IPS DF 6.9 (cell line): ENCODE measurements at places on chromosomes 13 and 19.

- DNase-seq: no peak
Measured at GRCh38 chr13:49977992-49978391, 18.9 kb upstream of the TRIM13 start.

DNA sequence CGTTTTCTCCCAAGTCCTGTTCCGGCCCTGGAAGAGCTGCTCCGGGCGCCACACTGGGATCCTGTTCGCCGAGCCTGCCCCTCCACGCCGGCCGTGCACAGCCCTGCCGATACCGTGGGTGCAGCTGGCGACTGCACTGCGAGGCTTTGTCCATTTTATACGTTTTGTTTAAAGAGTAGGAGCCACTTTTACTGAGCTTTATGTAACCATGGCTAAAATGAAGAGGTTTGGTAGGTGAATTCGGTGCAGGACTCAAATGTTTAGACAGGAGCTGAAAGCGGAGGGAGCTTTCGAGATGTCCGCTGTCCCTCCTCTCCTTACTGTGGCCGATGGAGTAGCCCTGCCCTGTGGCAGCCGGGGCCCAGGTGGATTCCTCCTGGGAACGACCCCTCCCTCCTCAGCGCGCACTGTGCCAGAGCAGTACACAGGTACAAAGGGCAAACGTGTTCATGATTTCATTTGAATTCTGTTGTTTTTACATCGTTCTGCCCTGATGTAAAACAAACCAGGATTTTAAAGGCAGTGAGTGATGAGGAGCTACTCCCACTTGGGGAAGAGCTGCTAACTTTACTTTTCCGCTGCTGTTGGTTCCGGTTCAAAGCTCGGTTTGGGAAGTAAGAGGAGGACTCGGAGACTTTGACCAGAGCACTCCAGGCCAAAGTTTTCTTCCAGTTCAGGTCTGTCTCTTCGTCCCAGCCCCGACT, 1.7 kb downstream of the COL4A2 start:
- no peak for DNase-seq

DNA sequence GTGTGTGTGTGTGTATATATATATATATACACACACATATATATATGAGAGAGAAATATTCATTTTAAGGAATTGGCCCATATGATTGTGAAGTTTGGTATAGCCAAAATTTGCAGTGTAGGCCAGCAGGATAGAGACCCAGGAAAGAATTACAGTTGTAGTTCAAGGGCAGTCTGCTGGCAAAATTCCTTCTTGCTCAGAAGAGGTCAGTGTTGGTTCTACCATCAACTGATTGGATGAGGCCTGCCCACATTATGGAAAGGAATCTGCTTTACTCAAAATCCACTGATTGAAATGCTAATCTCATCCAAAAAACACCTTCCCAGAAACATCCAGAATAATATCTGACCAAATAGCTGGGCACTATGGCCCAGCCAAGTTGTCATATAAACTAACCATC, 24.0 kb downstream of the RNF6 start:
- DNase-seq: no peak

GRCh38 chr19:20611866-20612265, 46.3 kb upstream of the ZNF737 start:
- DNase-seq: no peak

DNA sequence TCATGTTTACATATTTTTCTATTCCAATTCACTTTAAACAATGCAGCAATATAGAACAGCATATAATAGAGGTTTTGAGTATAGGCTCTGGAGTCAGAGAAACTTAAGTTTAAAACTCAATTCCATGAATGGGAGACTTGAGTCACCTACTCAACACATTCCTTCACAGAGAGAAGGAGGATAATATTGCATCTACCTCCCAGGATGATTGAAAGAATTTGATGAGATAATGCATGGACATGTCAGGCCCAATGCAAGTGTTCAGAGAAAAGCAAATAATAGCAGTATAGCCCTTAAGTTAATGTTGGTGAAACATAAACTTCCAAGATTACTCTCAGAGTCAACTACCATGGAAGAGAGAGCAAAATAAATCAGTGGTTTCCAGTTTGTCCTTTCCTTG, 170.2 kb downstream of the DCLK1 start:
- no peak for DNase-seq

DNA sequence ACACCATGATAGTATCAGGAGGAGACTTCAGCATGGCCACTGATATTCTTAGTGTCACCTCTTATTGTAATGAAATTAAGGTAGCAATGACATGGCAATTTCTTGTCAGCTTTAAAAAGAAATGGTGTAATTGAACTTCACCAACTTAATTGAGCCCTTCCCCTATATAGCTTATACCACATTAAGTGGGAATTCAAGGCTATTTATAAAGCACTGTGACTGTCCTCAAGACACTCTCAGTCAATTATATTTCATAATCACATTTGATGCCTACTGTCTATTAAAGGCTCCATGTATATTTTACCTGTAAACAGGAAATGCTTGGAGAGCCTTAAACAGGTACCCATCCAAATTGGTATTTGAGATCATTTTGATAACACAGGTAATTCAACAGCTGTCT, 28.3 kb downstream of the KLF12 start:
- DNase-seq: no peak

DNA sequence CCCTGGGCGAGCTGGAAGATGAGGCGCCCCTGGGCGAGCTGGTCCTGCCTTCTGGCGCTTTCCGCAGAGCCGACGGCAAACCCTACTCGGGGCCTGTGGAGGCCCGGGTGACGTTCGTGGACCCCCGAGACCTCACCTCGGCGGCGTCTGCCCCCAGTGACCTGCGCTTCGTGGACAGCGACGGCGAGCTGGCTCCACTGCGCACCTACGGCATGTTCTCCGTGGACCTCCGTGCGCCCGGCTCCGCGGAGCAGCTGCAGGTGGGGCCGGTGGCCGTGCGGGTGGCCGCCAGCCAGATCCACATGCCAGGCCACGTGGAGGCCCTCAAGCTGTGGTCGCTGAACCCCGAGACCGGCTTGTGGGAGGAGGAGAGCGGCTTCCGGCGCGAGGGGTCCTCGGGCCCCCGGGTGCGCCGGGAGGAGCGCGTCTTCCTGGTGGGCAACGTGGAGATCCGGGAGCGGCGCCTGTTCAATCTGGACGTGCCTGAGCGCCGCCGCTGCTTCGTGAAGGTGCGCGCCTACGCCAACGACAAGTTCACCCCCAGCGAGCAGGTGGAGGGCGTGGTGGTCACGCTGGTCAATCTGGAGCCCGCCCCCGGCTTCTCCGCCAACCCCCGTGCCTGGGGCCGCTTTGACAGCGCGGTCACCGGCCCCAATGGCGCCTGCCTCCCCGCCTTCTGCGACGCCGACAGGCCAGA, 6.3 kb downstream of the CILP2 start:
- DNase-seq: no peak

DNA sequence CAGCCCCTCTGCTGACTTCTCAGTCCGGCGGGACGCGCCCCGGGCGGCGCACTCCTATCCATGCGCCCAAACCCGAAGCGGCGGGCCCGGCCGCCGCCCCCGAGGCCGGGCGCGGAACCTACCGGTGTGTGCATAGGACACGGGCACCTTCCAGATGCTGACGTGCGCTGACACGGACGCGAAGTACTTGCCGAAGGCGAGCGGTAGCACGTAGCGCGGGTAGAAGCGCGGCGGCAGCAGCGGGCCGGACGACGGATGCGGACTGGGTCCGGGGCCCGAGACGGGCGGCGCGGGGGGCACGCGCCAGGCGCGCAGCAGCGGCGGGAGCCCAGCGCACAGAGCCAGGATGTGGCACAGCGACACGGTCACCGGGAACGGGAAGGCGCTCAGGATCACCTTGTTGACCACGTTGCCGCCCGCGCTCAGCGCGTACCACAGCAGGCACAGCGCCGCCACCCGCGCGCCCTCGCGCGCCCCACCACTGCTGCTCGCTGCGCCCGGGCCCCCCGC, 338 bp downstream of the SLC35E1 start:
- DNase-seq: no peak

DNA sequence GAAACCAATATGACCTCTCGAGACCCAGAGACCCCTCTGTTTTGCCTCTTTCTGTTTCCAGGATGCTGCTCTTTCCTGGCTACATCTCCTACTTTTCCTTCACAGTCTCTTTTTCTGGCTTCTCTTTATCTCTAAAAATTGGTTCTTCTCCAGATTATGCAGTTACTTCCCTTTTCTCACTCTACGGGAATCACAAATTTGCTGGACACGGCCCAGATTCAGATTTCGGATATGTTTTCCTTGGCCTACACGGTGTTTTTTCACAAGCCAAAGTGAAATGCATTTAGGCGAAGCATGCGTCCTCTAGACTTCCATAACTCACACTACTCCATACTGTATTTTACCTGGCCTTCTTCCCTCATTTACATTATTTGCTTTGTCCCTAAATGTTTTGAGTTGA, 214.7 kb upstream of the MIR17HG start:
- DNase-seq: no peak

GRCh38 chr13:49046002-49046401, 70.3 kb downstream of the FNDC3A start:
- no peak for DNase-seq

DNA sequence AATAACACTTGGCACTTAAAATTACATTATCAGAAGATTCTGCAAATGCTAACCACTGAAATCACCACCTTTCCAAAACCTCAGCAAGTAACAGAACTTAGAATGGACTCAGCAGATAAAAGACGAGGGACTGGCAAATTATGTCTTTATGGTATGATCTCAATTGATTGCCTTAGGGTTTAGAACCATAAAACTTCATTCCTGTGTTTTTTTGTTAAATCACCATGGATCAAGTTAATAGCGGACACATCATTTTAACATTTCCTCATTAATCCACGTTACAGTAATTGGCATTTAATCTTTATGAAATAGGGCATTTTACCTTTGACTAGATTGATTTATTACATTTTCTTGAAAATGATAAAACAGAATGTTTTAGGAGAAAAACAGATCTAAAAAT, 2070.3 kb downstream of the PCDH9 start:
- no peak for DNase-seq

- DNase-seq: no peak
Measured at GRCh38 chr13:23626700-23627099, 56.5 kb downstream of the TNFRSF19 start.

GRCh38 chr13:98505217-98505616, 71.7 kb downstream of the STK24 start:
- no peak for DNase-seq

- DNase-seq: no peak
Measured at GRCh38 chr19:30076101-30076551, 134.1 kb downstream of the URI1 start.

DNA sequence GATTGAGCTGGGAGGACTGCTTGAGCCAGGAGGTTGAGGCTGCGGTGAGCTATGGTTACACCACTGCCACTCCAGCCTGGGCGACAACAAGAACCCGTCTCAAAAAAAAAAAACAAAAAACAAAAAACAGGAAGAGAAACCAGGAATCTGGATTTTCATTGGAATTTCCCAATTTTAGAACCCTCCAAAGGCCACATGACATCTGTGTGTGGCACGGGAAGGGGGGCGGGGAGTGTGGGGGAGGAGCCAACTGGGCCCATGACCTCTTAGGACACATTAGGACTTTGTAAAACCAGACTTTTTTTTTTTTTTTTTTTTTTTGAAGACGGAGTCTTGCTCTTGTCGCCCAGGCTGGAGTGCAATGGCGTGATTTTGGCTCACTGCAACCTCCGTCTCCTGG, 21.2 kb upstream of the MYDGF start:
- DNase-seq: no peak

DNA sequence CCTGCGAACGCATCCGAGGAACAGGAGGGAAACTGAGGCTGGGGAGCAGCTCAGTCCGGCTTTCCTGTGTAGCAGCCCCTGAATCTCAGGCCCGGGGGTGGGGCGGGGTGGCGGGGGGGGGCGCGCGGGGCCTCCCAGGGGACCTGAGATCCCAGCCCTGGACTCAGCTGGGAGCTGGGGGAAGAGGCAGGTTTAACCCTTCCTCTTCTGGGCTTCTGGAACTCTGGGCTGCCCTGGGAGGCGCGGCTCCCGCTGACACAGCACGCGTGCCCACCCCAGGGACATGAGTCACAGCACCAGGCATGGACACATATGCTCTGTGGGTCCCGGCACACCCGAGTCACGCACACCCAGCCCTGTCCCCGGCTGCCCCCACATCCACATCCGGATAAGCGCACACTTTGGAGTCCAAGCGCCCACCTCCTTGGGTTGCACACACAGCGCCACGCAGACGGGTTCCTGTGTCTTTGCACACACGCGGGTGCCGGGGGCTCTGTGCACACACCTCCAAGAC, 3.5 kb upstream of the CIRBP start:
- no peak for DNase-seq
